ENCODE measurements at places on chromosomes 1 and 21. TPM values are rescaled to one million over a fixed set of nuclear protein-coding genes. Genes with fewer than 3 reads are reported as not detected.

Gene PYHIN1
- 2.8 TPM for total RNA-seq

Gene SLC25A34
- total RNA-seq = 2.4 TPM

Gene LMX1A
- 0.68 TPM for total RNA-seq

Gene NPHS2
- total RNA-seq = not detected

Gene FCAMR
- total RNA-seq = not detected

Gene KPRP
- 0.14 TPM for total RNA-seq

Gene VAV3
- total RNA-seq = 6.9 TPM

Gene THEM5
- total RNA-seq = not detected

Gene AMPD2
- total RNA-seq = 202 TPM

DNA sequence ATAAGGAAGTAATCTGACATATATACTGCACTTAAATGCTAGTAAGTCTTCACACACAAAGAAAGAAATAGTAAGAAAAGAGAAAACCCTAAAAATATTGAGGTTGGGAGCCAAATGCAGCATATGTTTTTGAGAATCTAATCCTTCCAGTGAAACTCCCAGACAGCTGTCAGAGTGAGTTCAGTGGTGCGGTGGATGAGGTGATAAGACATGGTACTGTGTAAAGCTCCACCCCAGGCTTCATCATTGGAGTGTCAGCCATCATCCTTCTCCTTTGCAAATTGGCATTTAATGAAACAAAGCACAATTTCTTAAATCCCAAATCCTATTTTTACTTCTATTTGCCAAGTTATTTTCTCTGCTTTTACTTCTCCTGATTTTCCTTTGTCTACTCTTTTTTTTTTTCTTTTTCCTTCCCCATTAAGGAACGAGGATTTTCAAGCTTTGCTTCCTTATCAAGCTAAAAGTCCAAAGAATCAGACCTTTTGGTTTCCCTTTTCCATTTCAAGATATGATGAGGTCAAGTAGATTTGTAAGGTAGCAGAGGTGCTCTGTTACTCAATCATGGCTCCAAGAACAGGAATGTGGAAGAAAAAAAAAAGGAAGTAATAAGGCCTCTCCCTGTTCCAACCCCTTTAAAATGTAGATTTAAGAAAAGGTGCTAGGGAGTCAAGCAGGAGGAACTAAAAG lies 343.3 kb downstream of the SETD4 start:
- no peak for DNase-seq

- DNase-seq = no peak
Observed at GRCh38 chr1:225548140-225548857, 104.6 kb downstream of the ENAH start.

GRCh38 chr1:230610589-230610988 lies 31.7 kb upstream of the COG2 start:
- no peak for DNase-seq

DNA sequence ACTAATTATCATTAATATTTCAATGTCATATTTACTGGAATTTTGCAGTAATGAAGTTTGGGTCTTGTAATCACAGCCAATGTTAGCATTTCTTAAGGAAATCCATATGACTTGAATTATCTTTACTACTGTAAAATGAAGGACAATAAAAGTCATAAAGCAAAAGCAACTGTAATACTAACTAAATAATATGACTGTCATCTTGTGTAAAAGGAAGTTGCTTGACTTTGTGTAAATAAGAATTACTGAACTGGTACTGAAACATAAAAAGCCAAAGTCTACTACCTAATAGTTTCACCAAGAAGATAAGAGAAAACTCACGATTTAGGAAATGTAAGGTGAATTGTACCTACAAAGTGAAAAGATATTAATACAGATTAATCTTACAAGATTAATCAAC lies 57.5 kb downstream of the ATP6V1G3 start:
- DNase-seq = no peak

- no peak for DNase-seq
Observed at GRCh38 chr1:66438062-66438461, 95.9 kb upstream of the SGIP1 start.

- DNase-seq = no peak
Observed at GRCh38 chr1:156394835-156395461, 25.9 kb downstream of the RHBG start.

DNA sequence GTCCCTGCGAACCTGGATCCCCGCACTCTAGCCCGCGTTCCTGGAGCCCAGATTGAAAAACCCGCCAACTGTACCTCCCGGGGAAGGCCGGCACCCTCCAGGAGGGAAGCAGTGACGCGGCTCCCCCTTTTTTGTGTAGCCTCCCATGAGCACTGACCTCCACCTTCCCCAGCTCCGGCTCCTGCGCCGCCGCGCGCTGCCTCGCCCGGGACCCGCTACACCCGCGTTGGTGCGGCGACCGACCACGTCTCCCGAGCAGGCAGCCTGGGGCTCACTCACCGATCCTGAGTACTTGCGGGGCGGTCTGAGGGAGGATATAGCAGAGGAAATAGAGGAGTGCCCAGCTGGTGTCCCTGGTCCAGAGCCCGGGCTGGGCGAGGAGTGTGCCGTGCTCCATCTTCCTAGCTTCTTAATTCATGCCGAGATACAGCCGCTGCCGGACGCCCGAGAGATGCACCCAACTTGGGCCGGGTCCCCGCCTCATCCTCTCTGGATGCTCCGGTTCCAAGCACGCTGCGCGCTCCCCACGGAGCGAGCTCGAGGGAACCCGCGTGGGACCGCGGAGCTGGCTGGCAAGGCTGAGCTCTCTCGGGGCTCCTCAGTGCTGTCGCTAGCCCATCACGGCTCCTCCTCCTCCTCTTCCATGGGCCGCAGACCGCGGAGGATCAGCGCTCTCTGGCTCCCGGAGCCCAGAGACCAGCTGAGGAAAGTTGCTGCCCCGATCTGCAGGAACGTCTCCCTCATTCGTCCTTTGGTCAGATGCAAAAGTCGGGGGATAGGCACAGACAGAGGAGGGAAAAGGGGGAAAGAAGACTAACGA lies 482 bp downstream of the GRIK1 start:
- DNase-seq = no peak

GRCh38 chr1:87200875-87201638 lies 127.6 kb upstream of the LMO4 start:
- DNase-seq = no peak

DNA sequence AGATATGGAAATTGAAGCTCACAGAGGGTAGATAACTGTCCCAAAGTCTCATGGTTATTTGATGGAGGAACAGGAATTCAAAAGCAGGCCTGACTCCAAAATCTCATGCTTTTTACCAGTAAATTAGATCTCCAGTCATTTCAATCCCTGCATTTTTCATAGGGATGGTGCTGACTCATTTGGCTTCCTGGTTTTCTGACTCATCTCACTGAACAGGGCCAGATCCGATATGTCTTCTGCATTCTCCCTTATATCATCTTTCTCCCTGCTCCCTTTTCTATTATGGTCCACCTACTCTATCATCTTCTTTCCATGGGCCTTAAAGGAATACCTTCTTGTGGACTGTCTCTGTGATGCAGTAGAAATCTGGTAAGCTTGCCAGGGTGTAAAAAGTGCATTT lies 187.2 kb downstream of the FGGY start:
- DNase-seq = no peak

DNA sequence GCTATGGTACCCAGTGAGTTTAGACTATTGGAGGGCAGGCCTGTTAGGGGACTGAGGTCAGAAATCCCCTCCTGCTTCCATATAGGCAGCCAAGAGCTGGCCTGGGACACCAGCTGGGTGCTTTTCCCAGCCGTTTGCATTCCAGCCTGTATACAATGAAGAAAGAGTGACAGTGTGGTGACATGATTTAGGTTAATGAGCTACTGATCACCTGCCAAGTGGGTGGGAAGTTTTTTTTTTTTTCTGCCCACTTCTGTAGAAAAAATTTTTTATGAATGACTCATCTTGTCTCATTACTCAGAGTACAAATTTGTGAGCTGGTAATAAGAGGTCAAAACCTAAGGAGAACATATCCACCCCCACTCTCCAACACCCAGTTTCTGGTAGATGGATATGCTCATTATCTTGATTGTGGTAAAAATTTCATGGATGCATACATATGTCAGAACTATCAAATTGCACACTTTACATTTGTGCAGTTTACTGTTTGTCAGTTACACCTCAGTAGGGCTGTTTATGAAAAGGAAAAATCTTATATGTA lies 16.4 kb upstream of the CGN start:
- DNase-seq = no peak

- no peak for DNase-seq
Observed at GRCh38 chr21:41227357-41228005, 59.5 kb downstream of the BACE2 start.

DNA sequence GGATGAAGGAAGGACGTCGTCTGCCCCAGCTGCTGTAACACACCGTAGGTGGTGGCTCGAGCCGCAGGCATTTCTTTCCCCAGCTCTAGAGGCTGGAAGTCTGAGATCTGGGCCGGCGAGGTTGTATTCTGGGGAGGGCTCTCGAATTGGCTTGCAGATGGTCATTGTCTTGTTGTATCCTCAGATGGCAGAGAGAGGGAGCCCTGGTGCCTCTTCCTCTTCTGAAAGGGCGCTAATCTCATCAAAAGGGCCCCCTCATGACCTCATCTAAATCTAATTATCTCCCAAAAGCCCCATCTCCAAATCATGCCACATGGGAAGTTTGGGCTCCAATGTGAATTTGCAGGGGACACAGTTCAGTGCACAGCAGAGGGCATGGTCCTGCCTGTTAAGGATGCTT lies 109.0 kb downstream of the SIK1 start:
- no peak for DNase-seq

- no peak for DNase-seq
Observed at GRCh38 chr1:184802354-184803179, 47.9 kb upstream of the EDEM3 start.

DNA sequence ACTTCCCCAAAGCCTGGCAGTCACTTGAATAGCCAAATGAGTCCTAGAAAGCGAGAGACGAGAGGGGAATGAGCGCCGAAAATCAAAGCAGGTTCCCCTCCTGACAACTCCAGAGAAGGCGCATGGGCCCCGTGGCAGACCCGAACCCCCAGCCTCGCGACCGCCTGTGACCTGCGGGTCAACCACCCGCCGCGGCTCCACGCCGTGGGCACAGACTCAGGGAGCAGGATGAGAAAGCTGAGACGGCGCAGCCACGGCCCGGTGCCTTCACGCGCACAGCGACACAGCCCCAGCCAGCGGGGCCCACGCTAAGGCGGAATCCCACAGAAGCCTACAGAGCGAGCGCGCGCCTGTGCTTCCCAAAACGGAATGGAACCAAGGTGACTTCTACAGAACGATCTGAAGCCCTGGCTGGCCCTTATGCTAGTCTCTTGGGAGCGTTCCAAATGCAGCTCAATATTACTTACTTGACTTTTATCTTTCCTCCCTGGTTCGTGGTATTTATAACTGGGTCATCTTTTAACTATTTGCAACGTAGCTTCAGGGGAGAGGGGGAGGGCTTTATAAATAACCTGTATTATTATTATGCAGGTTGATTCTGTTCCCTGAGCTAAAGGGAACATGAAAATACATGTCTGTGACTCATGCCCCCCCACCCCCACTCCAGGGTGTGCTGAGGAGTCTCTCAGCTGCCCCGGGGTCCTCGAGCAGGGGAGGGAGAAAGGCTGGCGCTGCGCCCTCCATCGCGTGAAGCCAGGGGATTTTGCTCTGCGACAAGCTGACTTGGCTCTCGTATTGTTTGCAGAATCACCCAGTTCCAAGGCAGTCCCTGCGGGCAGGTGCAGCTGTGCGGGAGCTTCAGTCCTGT lies 1.7 kb downstream of the TSPEAR start:
- DNase-seq = no peak

GRCh38 chr1:53567851-53568250 lies 108.7 kb downstream of the DMRTB1 start:
- DNase-seq = no peak

DNA sequence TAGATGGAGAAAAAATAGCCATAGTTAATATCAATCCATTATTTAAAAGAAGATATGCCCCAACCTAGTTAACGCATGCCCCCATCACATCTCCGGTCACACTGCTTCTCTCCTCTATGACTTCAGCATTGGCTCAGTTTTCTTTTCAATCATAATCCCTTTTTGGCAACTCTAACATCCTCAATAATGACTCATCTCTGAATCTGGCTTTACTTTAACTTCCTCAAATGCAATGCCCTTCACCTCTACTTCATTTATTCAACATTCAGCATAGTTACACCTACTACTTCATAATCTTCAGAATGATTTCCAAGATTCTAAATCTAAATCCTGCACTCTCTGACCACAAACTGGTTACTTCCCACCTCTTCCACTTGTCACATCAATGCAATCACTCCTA lies 417.3 kb downstream of the USH2A start:
- no peak for DNase-seq

DNA sequence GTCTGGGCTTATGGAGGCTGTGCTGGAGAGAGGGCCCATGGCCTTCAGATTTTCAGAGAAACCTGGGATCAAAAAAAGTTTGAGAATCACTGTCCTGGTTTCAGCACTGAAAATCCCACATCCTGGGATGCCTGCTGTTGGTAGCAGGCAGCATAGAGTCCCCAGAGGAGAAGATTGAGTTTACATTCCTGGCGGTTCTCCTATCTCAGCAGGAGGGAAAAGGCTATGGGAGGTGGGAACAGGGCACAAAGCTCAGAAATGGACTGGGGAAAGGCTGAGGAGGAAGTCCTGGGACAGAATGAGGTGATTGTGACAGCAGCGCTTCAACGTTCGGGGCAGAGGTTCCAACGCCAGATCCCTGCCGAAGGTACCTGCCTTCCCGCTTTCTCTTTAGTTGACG lies 103.4 kb downstream of the ETS2 start:
- DNase-seq = no peak

DNA sequence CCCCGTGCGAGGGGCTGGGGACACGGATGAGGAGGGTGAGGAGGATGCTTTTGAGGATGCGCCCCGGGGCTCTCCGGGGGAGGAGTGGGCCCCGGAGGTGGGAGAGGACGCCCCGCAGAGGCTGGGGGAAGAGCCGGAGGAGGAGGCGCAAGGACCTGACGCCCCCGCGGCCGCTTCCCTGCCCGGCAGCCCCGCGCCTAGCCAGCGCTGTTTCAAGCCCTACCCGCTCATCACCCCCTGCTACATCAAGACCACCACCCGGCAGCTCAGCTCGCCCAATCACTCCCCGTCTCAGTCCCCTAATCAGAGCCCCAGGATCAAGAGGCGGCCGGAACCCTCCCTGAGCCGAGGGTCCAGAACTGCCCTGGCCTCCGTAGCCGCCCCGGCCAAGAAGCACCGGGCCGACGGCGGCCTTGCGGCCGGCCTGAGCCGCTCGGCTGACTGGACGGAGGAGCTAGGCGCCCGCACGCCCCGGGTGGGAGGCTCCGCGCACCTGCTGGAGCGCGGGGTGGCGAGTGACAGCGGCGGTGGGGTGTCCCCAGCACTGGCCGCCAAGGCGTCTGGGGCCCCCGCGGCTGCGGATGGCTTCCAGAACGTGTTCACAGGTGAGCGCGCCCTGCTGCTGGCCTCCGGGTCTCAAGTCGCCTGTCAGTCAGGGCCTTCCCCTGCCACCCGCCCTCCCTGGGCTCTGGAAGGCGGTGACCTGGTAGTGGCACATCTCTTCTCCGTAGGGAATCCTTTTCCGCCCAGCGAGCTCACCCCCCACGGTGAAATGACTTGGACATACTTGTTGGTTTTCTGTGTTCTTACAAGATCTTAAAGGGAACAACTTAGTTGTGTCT lies 1.7 kb downstream of the FMN2 start:
- no peak for DNase-seq

- DNase-seq = no peak
Observed at GRCh38 chr1:7218210-7218832, 433.1 kb downstream of the CAMTA1 start.

GRCh38 chr1:183806125-183806524 lies 1.2 kb downstream of the RGL1 start:
- no peak for DNase-seq

Measured in thoracic aorta (tissue), 2 donors.